Muscle of leg (tissue), 16 donors: ENCODE measurements at places on chromosomes 5 and 9. TPM values are rescaled to one million over a fixed set of nuclear protein-coding genes. Genes with fewer than 3 reads are reported as not detected.

RAB3C gene
- 0.13 TPM for total RNA-seq

FOXD1 gene
- total RNA-seq, result 0.35 TPM

OR13J1 gene
- total RNA-seq, result not detected

AQP7 gene
- 0.93 TPM for total RNA-seq

PLPP7 gene
- 52.4 TPM for total RNA-seq

FABP6 gene
- 0.09 TPM for total RNA-seq
